NCI-H146 (cell line): ENCODE measurements at places on chromosomes 4 and X.

- no peak for DNase-seq
Measured at GRCh38 chrX:116306218-116306617, 130.2 kb upstream of the SLC6A14 start.

- no peak for DNase-seq
Measured at GRCh38 chr4:72994670-72995069, 74.8 kb downstream of the COX18 start.

DNA sequence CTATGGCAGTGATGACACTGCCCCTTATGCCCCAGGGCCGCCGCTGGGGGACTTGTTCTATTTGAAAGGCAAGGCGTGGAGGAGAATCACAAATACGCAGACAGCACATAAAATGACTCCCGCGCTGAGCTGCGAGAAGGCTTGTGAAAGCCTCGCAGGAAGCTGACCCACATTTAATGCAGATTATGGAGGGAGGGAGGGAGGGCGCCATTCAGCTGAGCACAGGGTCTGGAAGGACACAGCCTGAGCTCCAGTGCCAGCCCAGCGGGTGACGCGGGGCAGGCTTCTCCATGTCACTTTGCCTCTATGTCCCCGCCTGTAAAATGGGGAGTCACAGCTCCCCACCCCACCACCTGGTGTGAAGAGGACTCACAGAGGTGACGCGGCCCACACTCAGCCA lies 14.3 kb downstream of the ABLIM2 start:
- DNase-seq: peak; percentile 59

DNA sequence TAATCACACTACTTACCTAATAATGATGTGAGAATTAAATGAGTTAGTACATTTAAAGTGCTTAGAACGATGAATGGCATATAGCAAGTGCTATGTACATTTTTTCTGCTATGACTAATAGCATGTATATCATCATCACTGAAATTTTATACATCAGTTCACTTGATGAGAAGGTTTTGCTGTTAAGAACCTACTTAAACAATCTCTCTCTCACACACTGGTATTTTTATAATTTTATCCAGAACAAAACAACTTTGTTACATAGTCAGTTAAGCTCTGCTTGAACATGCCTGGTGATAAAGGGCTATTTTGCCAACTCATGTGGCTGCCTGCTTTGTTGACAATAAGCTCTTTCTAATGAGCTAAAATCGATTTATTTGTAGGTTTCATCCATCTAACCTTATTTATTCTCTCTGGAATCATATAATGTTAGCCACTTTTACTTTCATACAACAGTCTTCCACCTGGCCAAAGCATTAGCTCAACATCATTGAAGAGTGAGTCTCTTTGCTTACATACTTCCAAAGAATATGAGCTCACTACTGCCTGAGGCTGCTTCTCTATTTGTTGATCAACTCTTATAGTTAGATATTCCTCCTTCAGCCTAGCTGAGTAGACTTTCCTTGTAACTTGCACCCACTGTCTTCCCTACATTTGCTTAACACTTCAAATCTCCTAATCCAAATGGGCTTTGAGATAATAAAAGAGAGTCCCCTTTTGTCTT lies 372.7 kb upstream of the BOD1L1 start:
- DNase-seq: no peak

DNA sequence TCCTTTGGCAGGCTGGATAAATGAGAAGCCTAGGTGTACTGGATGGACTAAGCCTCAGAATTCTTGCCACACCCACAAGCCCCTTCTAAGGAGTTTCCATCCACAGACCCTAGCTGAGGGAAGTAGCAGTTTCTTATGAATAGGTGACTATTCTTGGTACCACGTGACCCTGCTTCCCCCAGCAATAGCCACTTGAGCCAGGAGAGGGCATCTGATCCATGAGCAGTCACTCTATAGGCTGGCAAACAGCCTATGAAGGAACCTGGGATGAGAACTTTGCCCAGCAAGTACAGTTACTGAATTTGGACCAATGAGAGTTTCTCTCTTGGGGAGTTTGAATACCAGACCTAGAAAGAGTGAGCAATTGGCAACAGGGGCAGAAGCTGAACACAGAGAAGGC lies 84.0 kb downstream of the RTL9 start:
- DNase-seq: no peak
